Lower lobe of right lung (tissue), 2 donors: ENCODE measurements at places on chromosomes 1 and 21. TPM values are rescaled to one million over a fixed set of nuclear protein-coding genes. Genes with fewer than 3 reads are reported as not detected.

- no peak for DNase-seq
Measured at GRCh38 chr1:219906924-219907771, 21.2 kb downstream of the SLC30A10 start.

DNA sequence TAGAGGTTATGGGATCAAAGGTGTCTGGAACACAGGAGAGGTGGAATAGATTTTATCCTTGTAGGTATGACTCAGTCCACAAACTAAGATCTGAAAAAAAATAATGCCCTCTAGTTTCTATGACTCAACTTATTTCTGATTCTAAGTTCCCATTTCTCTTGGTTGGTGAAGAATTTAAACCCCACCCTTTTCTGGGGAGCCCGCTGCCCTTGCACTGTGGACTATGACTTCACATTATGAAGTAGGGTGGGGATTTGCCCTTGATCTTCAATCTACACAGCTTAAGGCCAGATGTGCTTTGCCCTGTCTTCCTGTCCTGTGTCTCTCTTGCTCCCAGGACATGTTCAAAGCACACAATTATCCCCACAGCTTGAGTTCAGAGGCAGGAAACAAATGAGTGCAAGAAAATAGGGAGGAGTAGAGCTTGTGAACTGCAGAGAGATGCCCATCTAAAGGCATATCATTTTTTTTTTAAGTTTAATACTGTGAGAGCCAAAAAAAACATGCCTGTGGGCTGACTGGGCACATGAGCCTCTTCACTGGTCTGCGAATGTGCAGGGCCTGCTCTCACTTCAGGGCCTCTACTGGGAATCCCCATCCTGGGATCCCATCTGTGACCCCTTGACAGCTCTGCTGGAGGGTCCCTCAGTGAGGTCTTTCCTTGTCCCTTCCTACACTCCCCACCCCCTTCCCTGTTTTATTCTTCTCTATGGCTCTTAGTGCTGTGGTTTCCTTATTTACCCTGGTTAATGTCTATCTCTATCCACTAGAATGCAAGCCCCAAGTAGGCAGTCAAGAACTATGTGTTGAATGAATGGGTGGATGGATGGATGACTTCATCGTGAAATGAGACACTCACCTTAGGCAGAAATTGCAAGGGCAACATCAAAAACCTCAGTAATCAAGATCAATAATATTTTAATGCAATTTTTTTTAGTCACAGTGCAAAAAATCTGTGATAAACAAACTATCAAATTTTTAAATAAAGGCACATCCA is 61.5 kb downstream of the CD58 start:
- DNase-seq = no peak

GRCh38 chr1:24201941-24202440 is 14.9 kb upstream of the IFNLR1 start:
- peak; percentile 70 for DNase-seq

GRCh38 chr1:175922254-175922881 is 179.0 kb upstream of the TNR start:
- no peak for DNase-seq

- DNase-seq = no peak
Measured at GRCh38 chr1:194512957-194513356, 1326.5 kb upstream of the B3GALT2 start.

- peak; percentile 39 for DNase-seq
Measured at GRCh38 chr1:44239331-44239960, 26.2 kb downstream of the DMAP1 start.

DNA sequence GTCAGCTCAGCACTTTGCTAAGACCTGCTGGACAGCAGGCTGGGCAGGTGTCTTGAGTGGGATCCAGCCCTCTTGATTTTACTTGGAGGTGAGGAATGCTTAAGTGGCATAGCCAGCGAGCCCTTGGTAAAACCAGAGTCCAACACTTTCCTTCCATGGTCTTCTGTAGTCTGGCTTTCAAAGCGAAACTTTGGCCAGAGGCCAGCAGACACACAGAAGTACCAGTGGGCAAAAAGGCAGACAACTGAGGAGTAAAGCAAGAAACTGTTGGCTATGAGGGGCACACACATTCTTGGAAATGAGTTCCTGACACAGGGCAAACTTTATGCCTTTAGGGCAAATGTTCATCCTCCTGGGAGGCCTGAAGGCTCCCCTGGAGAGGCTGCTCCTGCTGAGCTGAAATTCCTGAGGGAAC is 281.0 kb upstream of the POU3F1 start:
- DNase-seq = peak; percentile 49

Gene MAST2
- total RNA-seq = 25.8 TPM

Gene CSMD2
- total RNA-seq = 1.1 TPM

Gene FAM151A
- not detected for total RNA-seq

Gene SLAMF9
- total RNA-seq = not detected

Gene ZNF691
- 11.9 TPM for total RNA-seq
